ENCODE measurements at places on chromosomes 13 and 19.

DNA sequence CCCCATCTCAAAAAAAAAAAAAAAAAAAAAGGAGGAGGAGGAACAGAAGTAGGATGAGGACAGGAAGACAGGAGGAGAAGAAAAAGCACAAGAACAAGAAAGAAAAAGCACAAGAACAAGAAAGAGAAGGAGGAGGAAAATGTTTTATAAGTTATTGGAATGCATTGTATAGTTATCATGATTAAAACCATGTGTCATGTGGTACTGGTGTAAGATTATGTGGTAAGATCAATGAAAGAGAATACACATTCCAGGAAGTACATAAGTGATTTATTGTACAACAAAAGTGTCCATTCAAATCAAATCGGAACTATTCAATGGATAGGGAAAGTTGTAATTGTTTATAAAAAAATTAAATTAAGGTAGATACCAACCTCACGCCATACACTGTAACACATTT is 167.7 kb downstream of the MZT1 start:
- no peak for DNase-seq

GRCh38 chr19:32674153-32674930 is 638 bp downstream of the ANKRD27 start:
- DNase-seq, result no peak

DNA sequence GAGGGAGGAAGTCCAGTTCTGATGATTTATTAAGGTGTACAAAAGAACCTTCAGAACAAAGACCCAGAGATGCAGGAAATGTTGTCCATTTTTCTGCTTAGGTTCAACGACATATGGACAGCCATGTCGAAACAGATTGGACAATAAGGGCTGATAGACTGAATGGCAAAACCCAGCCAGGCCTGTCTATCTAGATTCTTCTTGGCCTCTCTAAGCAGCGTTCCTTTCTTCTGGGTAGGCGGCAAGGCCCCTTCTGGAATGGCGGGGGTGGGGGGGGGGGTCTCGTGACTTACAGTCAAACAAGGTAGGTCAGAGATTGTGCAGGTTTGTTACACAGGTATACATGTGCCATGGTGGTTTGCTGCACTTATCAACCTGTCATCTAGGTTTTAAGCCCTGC is 39.7 kb upstream of the PEPD start:
- no peak for DNase-seq

DNA sequence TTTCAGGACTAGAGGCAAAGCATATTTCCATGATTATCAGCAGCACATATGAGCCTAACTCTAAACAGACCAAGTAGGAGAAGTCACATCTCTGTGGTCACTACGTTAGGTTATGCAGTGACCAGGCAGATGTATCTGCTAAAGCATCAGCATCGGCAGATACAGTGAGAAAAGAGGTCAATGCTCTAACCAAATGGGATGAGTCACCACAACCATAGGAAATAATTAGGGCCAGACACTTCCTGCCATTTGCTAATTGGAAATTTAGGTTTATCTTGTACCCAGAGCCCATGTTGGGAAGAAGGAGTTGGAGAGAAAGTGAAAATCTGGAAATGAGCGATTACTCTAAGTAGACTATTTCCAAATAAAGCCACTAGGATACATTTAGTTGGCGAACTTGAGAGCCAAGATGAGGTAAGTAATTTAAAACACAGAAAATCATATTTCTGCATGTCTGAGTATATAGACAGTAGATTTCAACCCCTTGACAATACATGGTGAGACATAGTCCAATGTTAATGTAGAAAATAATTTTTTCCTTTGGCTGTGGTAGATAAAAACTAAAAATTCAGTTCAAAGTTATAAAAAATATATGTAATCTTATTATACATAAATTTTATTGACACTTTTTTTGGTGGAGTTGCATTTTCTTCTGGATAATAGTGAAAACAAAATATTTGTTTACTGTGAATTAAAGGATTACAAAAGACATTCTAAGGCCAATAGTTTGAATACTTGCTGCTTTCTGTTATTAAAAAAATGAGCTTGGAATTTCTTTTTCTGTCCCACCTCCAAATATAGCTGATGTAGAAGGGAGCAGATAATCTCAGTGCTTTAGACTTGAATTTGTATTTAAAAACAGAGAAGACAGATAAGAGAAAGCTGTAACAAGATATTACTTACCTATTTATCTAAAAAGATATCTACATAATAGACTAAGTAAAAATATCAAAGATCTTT is 104.4 kb upstream of the CSNK1A1L start:
- DNase-seq, result no peak

DNA sequence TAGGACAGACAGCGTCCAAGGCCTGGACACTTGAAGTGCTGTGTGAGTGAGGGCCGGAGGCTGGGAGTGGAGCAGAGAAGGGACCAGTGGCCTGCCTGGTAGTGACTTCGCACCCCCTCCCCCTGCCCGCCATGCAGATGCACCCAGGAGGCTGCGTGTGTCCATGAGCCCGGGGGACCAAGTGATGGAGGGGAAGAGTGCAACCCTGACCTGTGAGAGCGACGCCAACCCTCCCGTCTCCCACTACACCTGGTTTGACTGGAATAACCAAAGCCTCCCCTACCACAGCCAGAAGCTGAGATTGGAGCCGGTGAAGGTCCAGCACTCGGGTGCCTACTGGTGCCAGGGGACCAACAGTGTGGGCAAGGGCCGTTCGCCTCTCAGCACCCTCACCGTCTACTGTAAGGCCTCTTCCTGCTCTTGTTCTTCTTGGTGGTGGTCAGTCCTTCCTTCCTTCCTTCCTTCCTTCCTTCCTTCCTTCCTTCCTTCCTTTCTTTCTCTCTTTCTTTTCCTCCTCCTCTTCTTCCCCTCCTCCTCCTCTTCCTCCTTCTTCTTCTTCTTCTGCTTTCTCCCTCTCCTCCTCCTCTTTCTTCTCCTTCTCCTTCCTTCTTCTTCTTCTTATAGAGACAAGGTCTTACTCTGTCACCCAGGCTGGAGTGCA is 6.0 kb upstream of the FFAR1 start:
- DNase-seq, result no peak

DNA sequence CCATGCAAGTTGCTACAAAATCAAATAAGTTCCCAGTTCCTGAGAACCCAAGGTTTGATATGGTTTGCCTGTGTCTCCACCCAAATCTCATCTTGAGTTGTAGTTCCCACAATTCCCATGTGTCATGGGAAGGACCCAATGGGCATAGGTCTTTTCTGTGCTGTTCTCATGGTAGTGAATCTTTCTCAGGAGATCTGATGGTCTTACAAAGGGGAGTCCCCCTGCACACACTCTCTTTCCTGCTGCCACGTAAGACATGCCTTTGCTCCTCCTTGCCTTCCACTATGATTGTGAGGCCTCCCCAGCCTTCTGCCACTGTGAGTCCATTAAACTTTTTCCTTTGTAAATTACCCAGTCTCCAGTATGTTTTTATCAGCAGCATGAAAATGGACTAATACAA is 28.5 kb upstream of the TSHZ3 start:
- no peak for DNase-seq

- peak; percentile 92 for DNase-seq
Measured at GRCh38 chr13:106089261-106089980, 446.0 kb downstream of the EFNB2 start.

GRCh38 chr13:98825659-98826058 is 73.2 kb upstream of the SLC15A1 start:
- no peak for DNase-seq

DNA sequence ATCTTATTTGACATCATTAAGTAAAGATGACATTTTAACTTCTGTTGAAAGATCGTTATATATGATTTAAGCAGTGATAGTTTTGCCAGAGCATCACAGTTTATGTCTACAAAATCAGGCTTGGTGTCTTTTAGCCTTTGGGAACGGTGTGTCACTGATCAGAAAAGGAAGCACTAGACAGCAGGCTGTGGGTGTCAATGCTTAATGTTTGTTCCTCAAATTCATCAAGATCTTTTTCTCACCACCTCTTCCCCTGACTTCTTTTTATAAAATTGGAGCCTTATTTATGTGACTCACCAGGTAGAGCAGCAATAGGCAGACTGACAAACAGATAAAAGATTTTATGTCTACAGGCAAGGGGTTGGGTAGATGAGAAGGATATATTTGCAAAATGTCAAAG is 1558.5 kb downstream of the EFNB2 start:
- DNase-seq, result no peak

DNA sequence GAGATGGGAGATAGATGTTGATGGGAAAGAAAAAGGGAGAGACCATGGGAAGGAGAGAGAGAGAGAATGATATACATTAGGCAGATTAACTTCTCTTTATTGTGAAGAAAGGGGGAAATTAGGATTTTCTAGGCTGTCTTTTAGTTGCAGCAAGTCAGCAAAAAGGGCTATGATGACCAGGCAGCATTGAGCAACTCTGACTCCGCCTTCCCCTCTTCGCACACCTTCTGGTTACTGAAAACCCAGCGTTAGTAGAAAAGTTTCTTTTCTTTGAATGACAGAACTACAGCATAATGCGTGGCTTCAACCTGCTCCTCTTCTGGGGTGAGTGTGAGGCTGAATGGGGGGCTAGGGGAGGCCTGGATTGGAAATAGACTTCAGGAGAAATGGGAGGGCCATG is at the start of gene ADGRE1:
Gene ADGRE1 (plus strand): TSS at position 264 of the 400 bp plus-strand sequence. CDS start 30 bp downstream, at position 294.
- DNase-seq, result no peak

- no peak for DNase-seq
Measured at GRCh38 chr19:10420444-10421239, at the start of gene PDE4A. Gene PDE4A, plus strand, starts transcription at chr19:10420538. Its CDS starts 227 bp downstream, at chr19:10420765.

DNA sequence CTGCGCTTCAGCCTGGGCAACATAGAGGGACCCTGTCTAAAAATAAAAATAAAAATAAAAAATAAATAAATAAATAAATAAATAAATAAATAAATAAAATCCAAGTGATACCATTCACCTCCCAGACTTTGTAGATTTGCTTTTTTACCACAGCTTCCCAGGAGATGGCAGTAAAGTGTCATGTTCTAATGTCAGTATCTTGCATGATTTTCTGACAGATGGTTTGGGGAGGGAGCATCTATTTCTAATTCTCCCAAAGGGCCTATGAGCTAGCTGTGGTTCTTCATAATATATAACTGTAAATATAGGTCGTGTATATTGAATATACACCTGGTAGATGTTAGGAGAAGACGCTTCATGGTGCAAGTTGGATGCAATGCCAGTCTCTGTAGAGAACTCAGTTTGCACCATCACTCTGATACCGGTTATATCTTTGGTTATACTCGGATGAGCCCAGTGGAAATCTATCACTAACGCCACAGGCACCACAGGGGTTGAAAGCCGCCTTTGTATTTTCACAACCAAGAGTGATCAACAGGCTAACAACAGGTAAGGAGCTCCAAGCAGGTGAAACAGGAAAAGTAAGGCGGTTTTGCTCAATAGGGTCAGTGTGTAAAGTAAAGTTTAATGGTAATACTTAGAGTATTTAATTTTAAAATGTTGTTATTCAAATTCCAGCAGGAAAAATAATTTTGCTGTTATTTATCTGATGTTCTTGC is 13.9 kb downstream of the APLP1 start:
- peak; percentile 97 for DNase-seq

GRCh38 chr19:30222992-30223865 is 149.0 kb upstream of the ZNF536 start:
- peak; percentile 35 for DNase-seq

GRCh38 chr13:45607931-45608330 is 7.6 kb downstream of the ERICH6B start:
- no peak for DNase-seq

- no peak for DNase-seq
Measured at GRCh38 chr13:29143847-29144246, 323.7 kb downstream of the MTUS2 start.

- DNase-seq, result no peak
Measured at GRCh38 chr19:32869369-32869965, at the start of gene SLC7A9. Gene SLC7A9, minus strand, starts transcription at chr19:32869767. Its CDS starts 1,233 bp downstream, at chr19:32868534.

DNA sequence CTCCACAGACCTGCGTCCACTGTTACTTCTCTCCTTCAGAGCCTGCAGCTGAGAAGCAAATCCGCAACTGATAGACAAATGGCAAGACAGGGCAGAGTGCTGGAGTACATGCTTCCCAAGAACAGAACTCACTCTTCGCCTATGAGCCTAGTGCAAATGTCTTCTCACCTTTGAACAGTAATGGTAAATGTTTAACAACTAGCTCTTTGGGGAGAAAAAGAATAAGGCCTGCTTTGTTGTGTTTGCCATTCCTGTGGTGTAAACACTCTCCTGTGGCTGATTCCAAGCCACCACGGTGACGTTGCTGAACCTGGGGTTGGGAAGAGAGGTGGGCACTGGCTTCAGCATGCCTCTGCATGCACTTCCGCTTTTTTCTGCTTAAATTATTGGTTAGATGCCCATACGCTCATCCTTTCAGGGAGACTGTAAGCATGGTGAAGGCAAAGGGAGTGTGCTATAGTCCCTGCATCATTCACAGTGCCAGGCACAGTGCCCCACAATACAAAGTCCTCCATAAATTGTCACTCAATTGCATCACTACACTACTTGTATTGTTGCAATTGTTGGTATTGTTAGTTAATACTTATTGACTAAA is 28.1 kb upstream of the GTF3A start:
- DNase-seq, result no peak

DNA sequence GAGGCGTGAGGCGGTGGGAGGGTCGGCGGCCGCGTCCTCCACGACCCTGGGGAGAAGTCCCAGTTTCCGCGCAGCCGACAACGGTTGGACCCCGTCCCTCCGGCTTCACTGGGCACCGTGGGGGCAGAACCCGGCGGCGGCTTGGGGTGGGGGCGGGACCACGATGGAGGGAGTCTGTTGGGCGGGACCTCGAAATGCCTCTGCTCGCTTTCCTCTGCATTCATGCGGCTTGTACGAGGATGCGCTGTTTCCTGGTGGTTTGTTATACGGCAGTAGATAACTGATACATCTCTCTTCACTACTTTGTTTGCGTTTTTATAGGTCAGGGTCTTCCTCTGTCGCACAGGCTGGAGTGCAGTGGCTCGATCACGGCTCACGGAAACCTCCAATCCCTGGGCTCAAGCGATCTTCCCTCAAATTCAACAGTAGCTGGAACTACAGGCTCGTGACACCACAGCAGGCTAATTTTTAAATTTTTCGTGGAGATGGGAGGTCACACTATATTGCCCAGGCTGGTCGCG is 24.6 kb upstream of the ZNF846 start:
- peak; percentile 40 for DNase-seq

GRCh38 chr13:21234526-21234925 is 58.1 kb downstream of the MRPL57 start:
- no peak for DNase-seq

- DNase-seq, result no peak
Measured at GRCh38 chr19:43639519-43640423, at the start of gene CADM4. Gene CADM4, minus strand, starts transcription at chr19:43639850. Its CDS starts 60 bp downstream, at chr19:43639790.

DNA sequence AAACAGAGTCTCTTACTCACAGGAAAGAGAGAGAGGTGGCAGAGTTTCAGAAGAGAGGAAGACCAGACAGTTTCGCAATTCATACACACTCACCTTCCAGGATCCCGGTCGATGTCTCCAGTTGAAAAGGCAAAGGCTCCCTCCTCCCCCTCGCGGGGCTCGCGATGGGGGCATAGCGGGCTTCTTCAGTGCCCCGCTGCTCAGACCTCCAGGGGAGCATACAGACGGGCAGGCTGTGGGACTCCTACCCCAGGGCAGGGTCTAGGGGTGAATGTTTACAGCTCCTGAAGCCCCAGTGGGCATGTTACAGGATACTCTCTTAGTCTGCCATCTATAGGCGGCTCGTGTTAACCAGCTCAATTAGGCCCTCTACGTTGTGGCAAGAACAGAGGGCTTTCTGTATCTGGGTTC is 139.2 kb downstream of the SLITRK5 start:
- DNase-seq, result no peak
